Activated CD8-positive, alpha-beta memory T cell treated with anti-CD3 and anti-CD28 coated beads for 1 hour (primary cell): ENCODE measurements at places on chromosomes 2 and 18.

- DNase-seq = no peak
These were observed 64.0 kb downstream of the ODC1 start for GRCh38 chr2:10383960-10384734.

- DNase-seq = no peak
These were observed 37.0 kb downstream of the RAPGEF4 start for GRCh38 chr2:172772633-172773032.

DNA sequence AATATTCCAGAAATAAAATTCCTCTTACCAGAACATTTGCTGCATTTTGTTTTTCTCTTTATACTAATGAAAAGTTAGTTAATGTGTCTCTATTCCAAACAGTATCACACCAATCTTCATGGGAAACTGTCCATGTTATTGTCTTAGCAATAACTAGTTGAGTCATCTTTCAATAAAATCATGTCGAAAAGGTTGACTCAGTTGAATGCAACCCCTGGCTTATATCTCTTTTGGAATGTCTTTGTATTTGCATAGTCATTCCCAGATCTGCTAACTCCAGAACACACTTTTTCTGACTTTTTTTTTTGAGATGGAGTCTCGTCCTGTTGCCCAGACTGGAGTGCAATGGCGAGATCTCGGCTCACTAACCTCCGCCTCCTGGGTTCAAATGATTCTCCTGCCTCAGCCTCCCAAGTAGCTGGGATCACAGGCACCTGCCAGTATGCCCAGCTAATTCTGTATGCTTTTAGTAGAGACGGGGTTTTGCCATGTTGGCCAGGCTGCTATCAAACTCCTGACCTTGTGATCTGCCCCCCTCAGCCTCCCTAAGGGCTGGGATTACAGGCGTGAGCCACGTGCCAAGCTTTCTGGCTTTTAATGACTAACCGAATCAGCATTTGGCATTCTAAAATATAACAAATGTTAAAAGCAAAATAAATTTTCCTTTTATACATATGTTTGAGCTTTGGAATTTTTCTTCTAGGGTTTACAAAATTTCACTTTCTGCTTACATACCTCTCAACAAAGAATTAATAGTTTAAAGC is 133.2 kb upstream of the GULP1 start:
- DNase-seq = no peak

DNA sequence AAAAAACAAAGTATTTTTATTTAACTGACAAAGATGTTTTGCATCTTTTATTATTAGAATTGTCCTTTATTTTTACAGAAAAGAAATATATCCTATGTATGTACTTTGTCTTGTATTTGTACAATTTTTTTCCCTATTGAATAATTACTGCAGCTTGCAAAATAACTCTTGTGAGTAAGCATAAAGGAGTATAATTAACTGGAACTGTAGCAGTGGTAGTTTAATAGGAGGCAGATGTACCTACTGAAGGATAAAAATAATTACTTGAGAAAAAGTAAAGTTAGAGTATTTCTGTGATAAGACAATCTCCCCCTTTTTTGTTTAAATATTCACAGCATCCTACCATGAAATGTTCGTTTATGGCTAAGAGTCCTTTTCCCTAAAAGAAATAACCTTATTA is 34.7 kb downstream of the EHBP1 start:
- no peak for DNase-seq

- DNase-seq = no peak
These were observed 8.4 kb downstream of the ASB1 start for GRCh38 chr2:238434846-238435751.

GRCh38 chr2:144432921-144433320 is 87.0 kb downstream of the ZEB2 start:
- no peak for DNase-seq

DNA sequence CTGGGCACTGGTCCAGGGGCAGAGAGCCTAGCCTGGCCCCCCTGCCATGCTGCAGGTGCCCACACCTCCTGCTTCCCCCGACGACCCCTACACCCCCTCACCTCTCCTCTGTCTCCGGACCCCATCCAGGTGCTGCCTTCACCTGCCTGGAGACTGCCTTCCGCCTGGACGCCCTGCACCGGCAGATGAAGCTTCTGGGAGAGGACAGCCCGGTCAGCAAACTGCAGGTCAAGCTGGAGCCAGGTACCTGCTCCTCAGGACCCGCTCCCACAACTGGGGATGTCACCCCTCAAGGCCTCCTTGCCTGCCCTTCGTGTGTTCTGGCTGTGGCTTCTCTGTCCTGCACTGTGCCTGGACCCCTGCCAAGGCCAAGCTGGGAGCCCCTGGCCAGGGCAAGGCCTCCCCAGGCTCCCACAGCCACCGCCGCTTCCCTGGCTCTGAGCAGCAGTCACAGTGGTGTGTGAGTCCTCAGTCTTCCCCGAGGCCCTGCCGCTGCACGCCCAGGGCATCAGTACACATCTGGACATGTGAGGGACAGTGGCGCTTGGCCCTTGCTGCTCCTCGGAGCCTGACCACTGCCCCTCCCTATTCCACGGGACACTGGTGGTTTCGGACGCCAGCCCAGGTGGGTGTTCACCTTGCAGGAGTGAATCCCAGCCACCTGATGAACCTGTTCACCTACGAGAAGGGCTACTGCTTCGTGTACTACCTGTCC is 6.3 kb downstream of the RNPEPL1 start:
- no peak for DNase-seq

DNA sequence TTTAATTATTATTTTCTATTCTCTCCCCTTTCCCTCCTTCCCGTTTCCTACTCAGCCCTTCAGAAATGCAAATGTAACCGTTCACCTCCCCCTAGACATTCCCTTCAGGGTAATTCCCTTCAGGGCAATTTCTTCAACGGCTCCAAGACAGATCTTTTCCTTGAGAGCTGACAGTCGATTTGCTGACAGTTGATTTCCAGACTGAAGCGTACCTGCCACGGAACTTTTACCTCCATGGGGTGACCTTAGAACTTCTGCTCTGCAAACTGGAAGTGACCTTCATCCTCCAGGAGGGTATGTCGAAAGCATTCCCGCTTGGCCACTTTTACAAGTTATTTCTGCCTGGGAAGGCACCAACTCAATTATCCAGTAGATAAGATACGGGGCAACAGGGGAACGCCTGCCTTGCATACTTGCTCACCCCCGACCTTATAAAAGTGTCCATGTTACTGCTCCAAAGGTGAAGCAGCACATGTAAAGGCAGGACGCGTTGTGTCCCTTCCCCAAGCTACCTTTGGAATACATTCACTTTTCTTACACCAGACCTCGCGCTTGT is 18.5 kb downstream of the B3GNT7 start:
- no peak for DNase-seq
